Erythroblast (primary cell): ENCODE measurements at places on chromosomes 5 and 9.

- peak; percentile 7 for DNase-seq
Measured at GRCh38 chr9:928363-929042, 48.0 kb upstream of the DMRT3 start.

DNA sequence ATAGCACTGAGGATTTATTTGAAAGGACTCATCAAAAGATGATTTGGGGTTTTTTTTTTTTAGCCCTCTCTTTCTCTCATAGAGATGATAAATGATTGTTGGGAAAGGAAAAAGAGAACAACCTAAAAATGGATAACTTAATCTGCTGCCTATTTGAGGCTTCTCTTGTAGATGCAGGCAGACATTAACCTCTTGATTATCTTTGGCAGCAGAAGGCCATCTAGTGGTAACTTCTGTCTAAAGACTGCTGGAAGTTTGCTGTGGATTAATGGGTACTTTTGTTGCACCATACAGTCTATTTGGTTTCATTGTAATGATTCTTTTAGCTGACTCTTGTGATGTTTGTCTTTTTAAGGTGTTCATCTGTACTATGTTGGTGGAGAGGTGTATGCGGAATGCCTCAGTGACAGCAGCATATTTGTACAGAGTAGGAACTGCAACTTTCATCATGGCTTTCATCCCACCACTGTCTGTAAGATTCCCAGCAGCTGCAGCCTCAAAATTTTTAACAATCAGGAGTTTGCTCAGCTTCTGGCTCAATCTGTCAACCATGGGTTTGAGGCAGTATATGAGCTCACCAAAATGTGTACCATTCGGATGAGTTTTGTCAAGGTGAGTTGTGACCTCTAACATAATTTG lies 18.8 kb downstream of the SMIM32 start:
- peak; percentile 59 for DNase-seq

DNA sequence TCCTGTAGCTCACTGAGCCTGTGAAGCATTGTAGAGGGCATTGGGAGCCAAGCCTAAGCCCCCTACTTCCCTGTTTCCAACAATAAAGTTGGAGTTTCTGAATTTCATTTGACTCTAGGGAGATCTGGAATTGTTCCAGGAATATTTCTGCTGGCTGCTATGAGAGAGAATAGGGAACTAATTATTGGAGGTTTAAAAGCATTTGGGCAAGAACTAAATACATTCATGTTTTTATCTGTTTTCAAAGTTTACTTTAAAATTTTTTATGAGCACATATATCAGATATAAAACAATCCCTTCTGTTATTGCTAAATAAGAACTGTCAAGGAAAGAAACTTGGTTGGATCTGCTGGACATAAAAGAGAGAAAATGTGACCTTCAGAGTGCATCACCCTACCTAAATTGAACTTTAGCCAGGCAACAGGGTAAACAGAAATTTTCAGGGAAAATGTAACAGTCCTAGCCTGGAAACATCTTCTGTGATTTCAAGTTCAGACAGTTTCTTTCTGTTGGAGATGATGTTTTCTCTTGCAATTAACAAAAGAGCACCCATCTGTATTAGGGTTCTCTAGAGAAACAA lies 19.3 kb upstream of the LECT2 start:
- DNase-seq: no peak

DNA sequence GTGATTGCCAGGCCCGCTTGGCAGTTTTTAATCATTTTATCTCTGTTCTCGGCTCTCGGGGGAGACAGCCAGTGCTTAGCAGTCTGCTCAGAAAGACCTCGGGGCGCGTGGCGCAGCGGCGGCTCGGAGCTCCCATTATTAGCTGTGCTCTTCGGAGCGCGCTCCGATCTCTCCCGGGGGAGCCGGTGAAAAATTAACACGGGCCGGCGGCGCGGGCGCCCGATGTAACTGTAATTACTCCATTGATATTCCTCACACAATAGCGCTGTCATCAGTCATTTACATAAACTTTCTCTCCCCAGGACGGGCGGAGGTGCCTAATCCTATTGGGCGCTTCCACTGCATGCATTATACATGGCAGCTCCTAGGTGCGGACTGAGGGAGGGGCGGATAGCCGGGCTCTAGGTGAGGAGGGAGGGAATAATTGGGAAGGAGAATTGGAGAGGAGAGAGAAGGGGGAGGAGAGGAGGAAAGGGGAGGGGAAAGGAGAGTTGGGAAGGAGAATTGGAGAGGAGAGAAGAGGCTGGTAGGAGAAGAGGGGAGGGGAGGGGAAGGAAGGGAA lies 24.9 kb downstream of the LMX1B start:
- DNase-seq: no peak

- DNase-seq: no peak
Measured at GRCh38 chr9:70049236-70049635, 5.6 kb downstream of the MAMDC2 start.

DNA sequence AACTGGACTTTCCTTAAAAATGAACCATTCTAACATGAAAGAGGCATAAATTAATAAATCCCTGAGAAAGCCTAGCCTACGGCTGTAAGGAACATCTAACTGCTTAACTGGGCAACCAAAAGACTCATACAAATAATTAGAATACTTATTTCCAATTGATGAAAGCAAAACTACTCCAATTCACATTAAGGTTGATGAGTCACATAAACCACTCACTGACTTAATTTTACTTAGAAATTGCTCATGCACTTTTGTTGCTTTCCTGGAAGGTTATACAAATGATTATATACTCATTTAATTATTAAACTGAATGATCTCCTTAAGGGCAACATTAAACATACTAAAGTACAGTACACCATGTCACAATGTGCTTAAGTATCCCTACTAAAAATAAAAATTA lies 101.9 kb downstream of the NFIB start:
- DNase-seq: no peak

GRCh38 chr5:162654661-162655405 lies 587.3 kb downstream of the GABRG2 start:
- no peak for DNase-seq

GRCh38 chr9:112174222-112174964 lies 704 bp downstream of the SUSD1 start:
- peak; percentile 82 for DNase-seq

GRCh38 chr5:180790020-180790419 lies 12.6 kb downstream of the MGAT1 start:
- peak; percentile 29 for DNase-seq

DNA sequence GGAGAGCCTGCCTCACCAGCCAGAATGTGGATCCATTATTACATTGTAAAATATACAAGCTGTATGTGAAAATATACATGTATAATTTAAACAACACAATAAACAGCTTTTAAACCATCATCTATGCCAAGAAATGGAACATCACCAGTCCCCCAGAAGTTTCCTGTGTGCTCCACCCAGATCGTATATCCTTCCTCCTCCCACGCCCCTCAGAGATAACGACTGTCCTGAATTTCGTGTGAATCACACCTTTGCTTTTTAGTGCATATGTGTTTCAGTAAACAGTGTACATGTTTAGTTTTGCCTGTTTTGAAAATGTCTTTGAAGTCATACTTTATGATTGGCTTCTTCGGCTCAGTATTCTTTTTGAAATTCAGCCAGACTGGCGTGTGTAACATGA lies 134.6 kb upstream of the MYO10 start:
- no peak for DNase-seq

GRCh38 chr5:33232731-33233505 lies 207.8 kb upstream of the TARS1 start:
- DNase-seq: no peak

DNA sequence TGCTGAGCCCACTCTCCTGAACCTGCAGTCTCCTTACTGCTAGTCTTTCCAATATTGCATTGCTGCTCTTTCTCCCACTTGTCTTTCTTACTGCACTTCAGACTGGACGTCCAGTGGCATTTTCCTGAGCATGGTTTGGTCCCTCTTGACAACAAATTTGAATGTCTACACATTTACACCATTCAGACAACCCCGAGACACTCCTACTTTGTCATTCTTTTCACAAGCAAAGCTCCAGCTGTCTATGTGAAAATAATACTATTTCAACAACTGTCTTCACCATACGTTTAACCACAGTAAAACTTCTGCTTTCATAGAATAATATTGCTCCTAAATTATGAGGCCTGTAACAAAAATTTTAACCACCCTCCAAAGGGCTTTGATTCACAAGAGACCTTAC lies 10.4 kb upstream of the APTX start:
- DNase-seq: no peak

DNA sequence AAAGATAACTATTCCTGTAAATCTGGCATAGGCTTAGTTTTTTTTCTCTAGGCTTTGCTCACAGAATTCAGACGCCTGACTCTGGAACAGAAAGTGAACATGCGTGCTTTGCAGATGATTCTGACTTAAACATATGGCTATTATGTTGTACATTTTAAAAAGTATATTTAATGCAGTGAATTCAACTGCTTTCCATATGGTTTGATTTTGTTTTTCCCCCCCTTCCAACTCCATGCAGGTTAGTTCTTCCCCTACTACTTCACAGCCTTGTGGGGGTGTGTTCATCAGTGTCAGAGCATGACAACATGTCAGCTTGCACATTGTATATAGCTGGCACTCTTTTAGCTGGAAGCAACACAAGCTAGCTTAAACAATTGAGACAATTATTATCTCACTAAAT lies 226.8 kb downstream of the TMEM167A start:
- DNase-seq: no peak

DNA sequence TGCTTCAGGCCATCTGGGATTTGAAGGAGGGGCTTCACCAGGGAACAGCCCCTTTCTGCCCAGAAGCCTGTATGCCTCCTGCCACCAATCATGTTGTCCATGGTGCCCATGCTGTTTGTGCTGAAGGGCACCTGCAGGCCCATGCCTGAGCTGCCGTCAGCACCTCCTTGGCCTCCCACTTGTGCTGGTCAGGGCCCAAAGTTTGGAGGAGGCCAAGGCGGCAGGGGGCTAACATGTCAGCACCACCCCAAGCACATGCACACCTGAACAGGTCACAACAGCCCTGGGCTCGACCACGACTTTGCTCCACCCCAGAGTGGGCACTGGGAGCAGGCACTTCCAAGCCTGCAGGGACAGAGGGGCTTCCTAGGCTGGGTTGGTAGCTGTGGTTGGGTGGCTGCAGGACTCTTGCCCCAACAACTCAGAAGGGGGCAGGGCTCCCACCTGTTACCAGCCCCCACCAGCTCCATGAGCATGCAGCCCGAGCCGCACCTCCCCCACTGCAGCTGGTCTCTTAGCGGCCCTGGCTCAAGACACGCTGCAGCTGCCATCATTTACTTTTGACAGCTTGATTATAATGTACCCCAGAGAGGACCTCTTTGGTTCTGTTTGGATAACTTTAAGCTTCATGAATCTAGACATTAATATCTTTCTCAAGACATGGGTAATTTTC lies 19.8 kb upstream of the NFIL3 start:
- no peak for DNase-seq

DNA sequence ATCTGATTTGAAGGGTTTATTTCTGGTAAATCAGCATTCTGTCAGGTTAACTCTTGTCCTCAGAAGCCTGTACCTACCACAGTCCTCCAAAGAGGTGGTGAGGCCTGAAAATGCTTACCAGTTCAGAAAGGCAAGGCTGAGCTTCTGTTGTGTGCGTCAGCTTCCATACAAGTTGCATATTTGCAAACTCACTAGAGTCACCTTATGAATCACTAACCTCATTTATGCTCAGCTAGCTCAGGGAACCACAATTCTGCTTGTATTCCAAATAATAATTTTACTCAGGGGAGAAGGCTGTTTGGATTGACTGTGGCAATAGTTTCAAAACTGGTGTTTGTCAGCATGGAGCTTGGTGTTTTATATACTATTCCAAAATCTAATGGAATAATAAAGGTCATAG lies 355.1 kb upstream of the RFX3 start:
- no peak for DNase-seq

GRCh38 chr5:81162501-81162900 lies 70.6 kb upstream of the CKMT2 start:
- no peak for DNase-seq

- no peak for DNase-seq
Measured at GRCh38 chr5:146623666-146624065, 107.7 kb upstream of the GPR151 start.

GRCh38 chr5:42242210-42242609 lies 181.0 kb upstream of the GHR start:
- no peak for DNase-seq

GRCh38 chr5:6728011-6728794 lies 15.0 kb downstream of the TENT4A start:
- no peak for DNase-seq

DNA sequence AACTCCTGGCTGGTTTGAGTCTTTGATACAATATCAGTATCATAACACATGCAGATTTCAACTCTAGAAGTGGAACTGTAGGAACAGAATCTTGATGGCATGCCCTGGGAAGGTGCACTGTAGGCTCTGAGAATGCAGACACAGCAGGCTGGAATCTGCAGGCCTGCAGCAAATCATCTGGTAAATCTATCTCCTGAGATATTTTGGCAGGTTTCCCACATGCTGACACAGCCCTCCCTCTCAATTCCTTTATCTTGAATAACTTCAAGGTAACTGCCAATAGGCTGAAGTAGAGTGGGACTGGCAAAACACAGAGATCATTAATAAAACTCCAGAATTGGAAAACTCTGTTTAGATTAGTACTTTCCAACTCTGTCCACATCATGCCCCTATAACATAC lies 177.8 kb upstream of the PCSK5 start:
- DNase-seq: no peak

- DNase-seq: no peak
Measured at GRCh38 chr5:124739634-124740025, 6.8 kb downstream of the ZNF608 start.

- DNase-seq: no peak
Measured at GRCh38 chr5:1819458-1819857, 18.3 kb downstream of the NDUFS6 start.

- DNase-seq: no peak
Measured at GRCh38 chr9:129709438-129710168, 43.2 kb downstream of the PTGES start.

DNA sequence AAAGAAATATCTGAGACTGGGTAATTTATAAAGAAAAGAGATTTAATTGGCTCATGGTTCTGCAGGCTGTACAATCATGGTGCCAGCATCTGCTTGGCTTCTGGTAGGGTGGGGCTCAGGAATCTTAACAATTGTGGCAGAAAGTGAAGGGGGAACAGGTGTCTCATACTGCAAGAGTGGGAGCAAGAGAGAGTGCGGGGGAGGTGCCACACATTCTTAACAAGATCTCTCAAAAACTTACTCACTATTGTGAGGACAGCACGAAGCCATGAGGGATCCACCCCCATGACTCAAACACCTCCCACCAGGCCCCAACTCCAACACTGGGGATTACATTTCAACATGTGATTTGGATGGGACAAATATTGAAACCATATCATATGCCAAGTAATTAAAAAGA lies 70.1 kb upstream of the PANK3 start:
- DNase-seq: no peak
